Globus pallidus (tissue), 1 donor: ENCODE measurements at places on chromosomes 1 and 21.
A peak's percentile ranks its signal among the peaks of the same experiment; 100 is the strongest.

- no peak for DNase-seq
Observed at GRCh38 chr1:230463760-230464159, 37.6 kb upstream of the PGBD5 start.

- no peak for DNase-seq
Observed at GRCh38 chr21:32807717-32808380, 36.3 kb upstream of the PAXBP1 start.

DNA sequence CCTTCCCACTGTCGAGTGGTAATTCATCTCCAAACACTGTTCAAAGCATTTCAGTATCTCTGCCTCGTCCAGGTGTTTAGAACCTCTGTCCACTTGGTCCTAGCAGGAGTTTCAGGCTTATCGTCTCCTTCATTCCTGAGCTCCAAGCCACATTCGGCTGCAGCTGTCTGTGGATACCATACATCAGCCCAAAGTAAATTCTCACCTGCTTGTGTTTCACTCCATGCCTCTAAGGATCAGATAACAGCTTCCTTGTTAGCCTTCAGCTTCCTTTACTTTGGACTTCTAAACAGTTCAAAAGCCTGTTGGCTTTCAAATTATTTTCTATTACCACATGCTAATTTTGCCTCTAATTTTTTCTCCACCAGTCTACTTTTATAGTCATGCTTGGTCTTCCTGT, 219.0 kb upstream of the L1TD1 start:
- no peak for DNase-seq

- peak; percentile 60 for DNase-seq
Observed at GRCh38 chr1:235067396-235068157, 61.1 kb downstream of the TOMM20 start.

DNA sequence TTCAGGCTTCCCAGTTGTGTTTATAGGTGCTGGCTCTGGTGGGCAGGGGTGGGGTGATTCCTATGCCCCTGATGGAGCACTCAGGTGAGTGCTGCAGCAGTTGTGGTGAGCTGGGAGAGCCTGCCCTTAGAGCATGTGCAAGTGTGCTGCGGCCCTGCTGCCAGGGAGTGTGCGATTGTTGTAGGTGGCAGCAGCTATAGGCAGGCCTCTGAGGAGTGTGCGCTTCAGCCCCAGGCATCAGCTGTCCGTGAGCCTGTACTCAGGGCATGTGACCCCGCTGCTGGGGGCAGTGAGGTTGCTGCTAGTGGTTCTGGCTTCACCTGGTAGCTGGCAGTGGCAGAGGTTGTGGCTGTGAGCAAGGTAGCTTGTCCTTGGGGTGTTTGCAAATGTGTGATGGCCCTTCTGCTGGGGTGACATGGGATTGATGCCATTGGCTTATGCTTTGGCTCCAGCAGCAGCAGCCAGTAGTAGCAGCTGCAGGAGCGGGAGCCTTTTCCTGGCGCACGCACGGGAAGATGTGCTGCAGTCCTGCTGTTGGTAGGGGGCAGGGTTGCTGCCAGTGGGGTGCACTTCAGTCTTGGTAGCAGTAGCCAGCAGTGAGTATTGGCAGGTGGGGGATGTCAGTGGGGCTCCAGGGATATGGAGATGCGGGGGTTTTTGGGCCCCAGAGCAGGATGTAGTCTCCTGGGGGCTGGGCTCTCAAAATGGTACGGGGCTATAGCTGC, 37.7 kb downstream of the SYCP1 start:
- no peak for DNase-seq

- no peak for DNase-seq
Observed at GRCh38 chr21:45618846-45619485, 24.6 kb upstream of the PCBP3 start.

DNA sequence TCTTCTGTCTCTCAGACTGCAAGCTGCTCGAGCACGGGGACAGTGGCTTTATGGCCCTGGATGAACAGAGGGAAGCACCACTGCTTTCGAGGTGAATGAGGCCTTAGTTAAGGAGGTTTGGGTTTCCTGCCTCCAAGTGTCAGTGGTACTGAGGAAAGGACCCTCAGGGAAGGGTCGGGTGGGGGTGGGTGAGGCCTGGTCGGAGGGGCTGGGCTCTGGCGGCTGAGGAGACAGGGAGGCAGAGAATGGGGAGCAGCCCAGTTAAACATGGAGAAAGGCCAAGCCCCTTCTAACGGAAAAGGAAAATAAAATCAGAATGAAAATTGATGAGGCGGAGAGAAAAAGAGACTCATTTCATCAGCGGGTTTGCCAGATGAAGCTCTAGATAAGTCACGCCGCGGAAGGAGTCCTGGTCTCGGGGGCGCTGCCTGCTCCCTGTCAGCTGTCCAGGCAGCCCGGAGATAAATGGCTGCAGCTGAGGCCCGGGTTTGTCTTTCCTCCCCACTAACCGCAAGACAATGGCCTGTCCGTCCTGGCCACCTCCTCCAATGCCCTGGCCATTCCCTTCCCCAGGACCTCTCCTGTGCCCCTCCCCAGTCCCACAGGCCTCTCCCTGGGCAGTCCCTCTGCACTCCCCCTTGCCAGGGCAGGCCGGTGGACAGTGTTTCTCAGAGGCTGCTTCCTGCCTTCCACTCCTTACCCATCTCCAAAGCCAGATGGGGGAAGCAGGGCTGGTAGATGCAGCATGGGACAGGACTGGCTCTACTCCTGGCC, 55.2 kb downstream of the LRRN2 start:
- no peak for DNase-seq

DNA sequence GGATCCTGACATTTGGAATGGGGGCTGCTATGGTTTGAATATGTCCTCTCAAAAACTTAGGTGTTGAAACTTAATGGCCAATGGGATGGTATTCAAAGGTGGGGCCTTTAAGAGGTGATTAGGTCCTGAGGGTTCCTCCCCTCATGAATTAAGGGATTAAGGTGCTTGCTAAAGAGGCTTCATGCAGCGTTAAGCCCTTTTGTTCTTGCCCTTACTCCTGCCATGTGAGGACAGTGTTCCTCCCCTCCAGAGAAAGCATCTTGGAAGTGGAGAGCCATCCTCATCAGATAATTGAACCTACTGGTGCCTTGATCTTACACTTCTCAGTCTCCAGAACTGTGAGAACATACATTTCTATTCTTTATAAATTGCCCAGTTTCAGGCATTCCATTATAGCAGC, 146.6 kb downstream of the KCNJ6 start:
- no peak for DNase-seq

- DNase-seq: no peak
Observed at GRCh38 chr1:30598571-30599114, 124.7 kb downstream of the MATN1 start.

- DNase-seq: no peak
Observed at GRCh38 chr1:95046359-95046758, 26.4 kb downstream of the ALG14 start.

DNA sequence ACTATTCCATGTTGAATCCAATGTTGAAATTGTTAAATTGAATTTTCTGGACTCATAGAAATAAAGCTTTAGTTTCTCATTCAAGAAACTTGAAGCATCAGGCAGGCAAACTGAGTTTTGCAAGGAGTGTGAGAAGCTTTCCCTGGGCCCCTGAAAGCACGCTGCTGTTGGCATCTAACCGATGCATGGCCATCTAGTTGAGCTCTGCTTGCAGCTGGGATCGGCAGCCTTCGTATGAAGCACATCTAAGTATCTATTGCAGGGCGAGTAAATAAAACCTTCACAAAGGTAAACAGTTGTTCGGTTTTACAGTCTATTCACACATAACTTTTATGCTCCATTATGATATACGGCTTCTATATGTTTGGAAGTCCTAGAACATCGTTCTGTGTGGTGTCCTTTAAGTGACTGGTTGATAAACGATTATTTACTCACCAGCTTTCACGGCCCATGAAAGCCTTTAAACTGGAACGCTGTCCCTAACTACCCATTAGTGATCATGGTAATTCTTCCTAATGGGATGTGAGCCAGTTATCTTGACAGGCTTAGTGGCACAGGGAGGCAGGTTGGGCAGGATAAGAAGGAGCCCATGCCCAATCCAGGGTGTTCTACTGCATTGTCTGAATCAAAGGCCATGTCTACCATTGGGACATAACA, 71.7 kb downstream of the SEC16B start:
- no peak for DNase-seq

- DNase-seq: no peak
Observed at GRCh38 chr1:209556162-209556690, 27.3 kb upstream of the CAMK1G start.

DNA sequence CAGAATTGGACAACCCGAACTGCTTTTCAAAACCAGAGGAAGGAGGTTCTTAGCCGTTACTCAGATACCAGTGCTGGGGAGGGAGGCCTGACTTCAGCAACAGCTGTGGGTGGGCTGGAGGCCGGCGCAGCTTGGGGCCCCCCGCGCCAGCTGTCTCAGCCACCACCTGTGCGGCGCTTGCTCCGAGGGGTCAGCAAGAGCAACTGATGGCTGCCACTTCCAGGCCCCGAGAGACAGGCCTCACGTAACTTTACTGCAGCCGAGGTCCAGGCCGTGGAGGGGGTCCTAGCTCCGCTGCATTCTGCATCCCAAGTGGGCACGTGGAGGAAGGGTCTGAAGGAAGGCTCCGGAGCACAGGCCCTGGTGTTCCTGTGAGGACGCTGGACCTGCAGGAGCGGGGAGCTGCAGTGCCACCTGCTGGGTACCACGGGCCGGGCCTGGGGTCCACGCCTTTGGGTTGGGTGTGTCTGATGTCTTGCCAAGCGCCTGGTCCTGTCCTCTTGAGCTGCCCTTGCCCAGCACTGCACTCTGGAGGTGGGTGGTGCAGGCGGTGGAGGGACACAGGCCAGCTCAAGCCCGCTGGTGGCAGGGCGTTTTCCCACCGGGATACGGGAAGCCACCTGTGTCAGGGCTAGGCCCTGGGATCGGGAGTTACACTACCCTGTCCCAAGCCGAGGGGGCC, 9.8 kb downstream of the THAP3 start:
- DNase-seq: no peak
